Activated T-cell treated with anti-CD3 and anti-CD28 coated beads, Interleukin-2, amount 50 U/mL, for 24 hours (primary cell): ENCODE measurements at places on chromosomes 11 and 22.

GRCh38 chr11:105179542-105180278 is 40.1 kb upstream of the CARD18 start:
- no peak for DNase-seq

DNA sequence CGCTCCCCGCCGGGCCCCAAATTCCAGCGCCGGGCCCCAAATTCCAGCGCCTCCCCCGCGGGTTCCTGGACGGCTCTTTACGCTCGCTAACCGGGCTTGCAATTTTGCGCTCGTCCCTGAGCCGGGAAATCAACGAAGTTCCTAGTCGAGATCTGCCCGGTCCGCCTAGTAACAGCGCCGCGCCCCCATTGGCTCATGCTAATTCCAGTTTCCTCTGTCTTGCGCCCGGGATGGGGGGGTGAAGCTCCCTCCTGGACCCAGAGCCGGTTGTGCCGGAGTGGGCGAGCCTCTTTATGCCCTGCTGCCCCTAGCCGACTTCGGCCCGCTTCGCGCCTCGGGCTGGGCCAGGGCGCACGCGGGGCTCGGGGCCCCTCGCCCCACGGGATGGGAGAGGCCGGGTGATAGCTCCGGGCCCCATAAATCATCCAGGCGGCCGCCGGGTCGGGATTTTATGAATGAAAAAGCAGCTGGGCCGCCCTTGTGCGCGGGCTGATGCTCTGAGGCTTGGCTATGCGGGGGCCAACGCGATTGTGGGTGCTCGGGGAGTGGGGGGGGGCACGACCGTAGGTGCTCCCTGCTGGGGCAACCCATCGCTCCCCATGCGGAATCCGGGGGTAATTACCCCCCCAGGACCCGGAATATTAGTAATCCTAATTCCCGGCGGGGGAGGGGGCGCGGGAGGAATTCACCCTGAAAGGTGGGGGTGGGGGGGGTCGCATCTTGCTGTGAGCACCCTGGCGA is 1.8 kb upstream of the CCND1 start:
- DNase-seq = peak; percentile 52

- peak; percentile 14 for DNase-seq
Observed at GRCh38 chr22:49368976-49369725, 458.5 kb downstream of the BRD1 start.

DNA sequence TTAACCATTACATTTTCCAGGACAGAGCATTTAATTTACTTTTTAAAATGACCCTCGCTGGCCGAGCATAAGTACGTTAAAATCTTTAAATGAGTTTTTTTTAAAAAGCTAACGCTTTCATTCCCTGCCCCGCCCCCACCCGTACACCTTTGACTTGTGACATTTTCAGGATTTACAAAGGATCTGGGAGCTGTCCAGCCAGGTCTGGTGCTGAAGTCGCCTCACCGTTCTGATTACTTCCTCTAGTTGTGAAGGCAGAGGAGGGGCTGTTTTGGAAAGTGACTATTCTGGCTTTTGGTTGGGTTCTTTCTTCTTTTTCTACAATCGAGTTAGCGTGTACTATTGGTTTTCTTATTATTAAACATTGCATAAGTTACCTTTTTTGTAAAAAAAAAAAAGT is 2.9 kb downstream of the C11orf87 start:
- no peak for DNase-seq

DNA sequence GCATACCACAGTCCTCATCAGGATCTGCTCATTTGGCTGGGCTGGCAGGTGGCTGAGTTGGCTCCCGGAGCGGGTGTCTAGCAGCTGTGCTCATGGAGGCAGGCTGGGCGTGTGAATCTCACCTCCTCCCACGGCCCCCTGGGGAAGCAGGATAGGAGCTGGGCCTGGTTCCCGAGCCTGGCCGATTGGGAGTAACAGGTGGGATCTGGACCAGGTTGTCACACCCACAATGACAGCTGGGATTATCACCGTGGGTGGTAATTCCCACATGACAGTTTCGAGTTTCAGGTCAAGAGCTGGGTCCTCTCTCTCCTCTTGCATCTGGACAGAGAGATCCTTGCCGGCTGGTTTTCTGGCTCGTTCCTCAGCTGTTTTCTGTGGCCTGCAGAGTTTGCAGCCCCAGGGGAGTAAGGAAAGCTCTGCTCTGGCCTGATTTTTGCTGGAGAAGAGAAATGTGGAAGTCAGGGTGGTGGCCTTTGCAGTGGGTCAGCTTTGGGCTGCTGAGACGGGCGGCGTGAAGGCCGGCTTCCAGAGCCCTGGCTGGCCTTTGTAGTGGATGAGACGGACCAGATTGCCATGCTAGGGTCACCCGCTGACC is 57.0 kb downstream of the BCR start:
- DNase-seq = no peak

DNA sequence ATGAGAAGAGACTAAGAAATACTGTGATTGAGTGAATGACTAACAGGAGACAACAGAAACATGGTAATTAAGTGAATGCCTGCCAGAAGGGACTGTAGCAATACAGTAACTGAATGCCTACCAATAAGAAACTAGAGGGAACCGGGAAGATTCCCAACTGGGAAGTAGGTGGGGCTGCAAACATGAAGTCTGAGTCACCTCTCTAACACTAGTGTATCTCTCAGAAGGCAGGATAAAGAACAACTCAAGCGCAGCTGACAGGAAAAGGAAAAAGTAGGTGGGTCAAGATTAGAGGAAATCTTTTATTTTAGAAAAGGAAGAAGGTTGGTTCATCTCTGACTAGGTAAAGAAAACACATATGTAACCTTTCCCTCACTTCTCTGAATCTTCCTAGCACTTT is 14.0 kb downstream of the C11orf42 start:
- DNase-seq = no peak

- DNase-seq = no peak
Observed at GRCh38 chr11:22674470-22675439, 8.3 kb downstream of the GAS2 start.

GRCh38 chr11:16346975-16347374 is 9.4 kb downstream of the SOX6 start:
- no peak for DNase-seq

- no peak for DNase-seq
Observed at GRCh38 chr11:68695531-68695930, 11.2 kb downstream of the GAL start.

DNA sequence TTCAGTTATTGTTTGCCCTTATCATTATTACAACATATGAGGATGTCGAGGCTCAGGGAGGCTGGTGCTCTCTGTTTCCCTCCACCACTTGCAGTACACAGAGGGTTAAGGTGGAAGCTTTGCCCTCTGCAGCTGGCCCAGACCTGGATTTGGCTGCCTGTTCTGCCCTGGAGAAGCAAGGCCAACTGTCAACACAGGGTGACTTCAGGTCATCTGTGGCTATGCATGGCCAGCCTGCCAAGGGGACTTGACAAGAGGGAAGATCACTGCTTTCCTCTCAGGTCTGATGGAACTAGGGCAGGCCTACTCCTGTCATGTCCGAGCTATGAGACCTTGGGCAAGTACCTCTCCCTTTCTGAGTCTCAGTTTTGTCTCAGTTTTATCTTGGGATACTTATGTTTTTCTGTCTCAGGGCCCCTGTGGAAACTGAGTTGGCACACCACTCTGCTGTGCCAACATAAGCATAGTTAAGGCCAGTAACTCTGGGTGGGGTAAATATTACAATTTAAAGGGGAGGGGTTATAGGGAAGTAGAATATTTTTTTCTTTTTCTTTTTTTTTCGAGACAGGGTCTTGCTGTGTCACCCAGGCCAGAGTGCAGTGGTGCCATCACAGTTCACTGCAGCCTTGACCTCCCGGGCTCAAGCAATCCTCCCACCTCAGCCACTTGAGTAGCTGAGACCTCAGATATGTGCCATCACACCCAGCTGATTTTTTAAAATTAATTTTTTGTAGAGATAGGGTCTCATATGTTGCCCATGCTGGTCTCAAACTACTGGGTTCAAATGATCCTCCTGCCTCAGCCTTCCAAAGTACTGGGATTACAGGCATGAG is 2.4 kb upstream of the THRSP start:
- no peak for DNase-seq

- DNase-seq = no peak
Observed at GRCh38 chr11:36540998-36541397, 26.8 kb upstream of the RAG1 start.

DNA sequence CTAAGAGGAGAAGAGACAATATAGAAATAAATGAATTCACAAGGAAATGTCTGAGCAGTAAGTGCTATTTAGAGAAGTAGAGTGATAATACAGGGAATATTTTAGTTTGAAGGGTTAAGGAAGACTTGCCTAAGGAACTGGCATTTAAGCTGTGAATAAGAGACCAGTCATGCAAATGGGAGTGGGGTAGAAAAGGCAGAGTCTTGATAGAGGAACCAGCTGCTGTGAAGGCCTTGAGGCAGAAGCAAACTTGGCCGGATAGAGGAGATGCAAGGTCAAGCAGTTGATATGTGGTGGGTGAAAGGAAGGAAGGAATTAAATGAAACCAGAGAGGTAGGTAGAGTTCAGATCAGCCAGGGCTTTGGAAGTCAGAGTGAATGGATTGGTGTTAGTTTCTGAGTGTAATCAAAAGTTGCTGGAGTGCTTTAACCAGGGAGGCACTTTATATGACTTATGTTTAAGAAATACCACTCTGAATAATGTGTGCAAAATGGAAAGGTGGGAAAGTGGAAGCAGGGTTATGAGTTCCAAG is 198.4 kb upstream of the SESN3 start:
- DNase-seq = no peak

- DNase-seq = peak; percentile 42
Observed at GRCh38 chr22:17237038-17237668, 17.9 kb upstream of the ADA2 start.

DNA sequence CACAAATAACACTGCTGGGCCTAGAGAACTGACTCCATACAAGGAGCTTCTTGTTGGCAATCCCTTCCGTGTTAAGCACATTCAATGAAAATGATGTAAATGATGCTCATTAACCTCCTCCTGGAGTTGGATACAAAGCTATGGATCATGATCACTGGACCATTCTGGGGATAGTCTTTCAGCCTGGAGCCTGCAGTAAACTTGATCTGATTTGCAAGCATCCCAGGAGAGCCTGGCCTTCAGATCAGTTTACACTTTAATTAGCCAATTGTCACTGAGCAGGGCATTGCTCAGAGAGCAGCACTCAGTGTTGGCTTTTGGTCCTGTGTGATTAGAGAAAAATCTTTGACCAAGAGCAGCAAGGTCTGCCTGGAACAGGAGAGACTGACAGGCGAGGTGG is 45.6 kb downstream of the ARFGAP3 start:
- no peak for DNase-seq

- no peak for DNase-seq
Observed at GRCh38 chr22:22197993-22198402, 46.6 kb upstream of the VPREB1 start.

GRCh38 chr22:45584121-45584570 is 81.5 kb downstream of the FBLN1 start:
- no peak for DNase-seq

- no peak for DNase-seq
Observed at GRCh38 chr22:24315367-24315966, 44.8 kb downstream of the SPECC1L start.

GRCh38 chr11:14334893-14335292 is 24.1 kb downstream of the RRAS2 start:
- DNase-seq = no peak

DNA sequence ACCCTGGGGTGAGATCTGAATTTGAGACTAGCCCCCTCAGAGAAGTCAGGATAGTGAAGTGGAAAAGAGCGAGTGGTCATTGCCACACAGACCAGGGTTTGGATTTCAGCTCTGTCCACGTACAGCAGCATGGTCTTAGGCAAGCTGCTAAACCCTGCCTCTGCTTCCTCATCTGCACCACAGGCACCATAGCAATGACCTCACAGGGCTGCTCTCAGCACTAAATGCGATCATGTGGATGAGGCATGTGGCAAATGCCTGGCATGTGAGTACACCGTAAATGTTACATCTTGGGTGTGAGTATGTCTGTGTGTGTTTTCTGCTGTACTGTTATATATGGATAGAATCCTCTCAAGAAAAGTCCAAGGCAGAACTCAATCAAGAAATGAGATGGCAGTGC is 15.8 kb downstream of the NAV2 start:
- no peak for DNase-seq

GRCh38 chr11:130561441-130561881 is 113.0 kb downstream of the ADAMTS15 start:
- DNase-seq = no peak

GRCh38 chr22:33180356-33180755 is 122.2 kb upstream of the SYN3 start:
- no peak for DNase-seq

- no peak for DNase-seq
Observed at GRCh38 chr11:9575260-9576240, 2.1 kb downstream of the WEE1 start.

DNA sequence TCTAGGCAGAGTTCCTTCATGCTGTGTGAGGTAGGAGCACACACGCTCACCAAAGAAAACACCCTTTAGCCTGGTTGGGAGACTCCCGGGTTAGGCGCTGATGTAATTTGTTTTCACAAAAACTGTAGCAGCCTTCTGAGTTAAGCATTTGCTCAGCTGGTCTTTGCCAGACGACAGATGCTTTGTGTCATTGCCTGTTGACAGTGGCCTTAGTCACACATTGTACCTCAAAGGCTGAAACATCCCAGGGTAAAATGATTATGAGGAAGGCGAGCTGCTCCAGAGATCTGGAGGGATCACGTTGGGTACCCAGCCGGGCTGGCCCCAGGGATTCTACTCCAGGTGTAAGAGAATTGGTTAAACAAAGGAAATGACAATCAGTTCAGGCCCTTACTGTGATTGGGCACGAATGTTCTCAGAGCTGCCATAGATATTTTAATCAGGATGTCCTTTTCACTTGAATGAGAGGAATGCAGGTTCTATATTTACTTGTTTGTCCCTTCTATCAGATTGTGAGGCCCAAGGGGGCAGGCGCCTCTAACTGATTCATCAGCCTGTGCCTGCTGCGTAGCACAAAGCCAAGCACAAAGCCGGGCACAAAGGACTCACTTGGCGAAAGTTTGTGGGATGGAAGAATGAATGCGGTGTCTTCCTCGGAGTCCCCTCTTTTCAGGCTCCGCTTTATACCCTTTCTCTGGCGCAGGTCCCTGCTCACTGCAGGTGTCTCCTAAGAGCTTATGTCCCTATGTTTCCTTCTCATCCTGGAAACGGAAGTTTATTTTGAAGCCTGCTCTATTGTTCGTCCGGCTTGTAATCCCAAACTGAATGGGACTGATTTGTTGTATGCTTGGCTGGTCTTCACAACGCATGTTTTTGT is 47.1 kb downstream of the ADM start:
- no peak for DNase-seq

DNA sequence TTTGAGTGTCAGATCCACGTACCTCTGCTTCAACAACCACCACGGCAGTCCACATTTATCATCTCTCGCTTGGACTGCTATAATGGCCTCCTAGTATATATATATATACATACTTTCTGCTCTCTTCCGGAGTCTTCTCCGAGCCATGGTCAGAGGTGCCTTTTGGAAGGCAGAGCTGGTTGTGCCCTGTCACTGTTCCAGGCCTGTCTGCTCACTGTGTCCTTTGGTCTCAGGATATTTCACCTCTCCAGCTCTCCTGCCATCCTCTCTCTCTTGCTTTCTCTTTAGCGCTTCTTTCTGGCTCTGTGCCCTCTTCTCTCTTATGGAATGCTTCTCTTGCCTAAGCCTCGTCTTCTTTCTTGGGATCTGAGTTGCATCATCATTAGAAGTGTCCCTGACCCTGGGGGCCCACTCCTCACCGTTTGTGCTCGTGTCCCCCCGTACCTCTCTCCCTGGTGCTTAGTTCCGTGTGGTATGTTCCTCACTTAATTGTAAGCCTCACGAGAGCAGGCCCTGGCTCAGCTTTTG is 86.1 kb upstream of the RASSF10 start:
- no peak for DNase-seq
